GM03348 (cell line): ENCODE measurements at places on chromosomes 13 and 19.

DNA sequence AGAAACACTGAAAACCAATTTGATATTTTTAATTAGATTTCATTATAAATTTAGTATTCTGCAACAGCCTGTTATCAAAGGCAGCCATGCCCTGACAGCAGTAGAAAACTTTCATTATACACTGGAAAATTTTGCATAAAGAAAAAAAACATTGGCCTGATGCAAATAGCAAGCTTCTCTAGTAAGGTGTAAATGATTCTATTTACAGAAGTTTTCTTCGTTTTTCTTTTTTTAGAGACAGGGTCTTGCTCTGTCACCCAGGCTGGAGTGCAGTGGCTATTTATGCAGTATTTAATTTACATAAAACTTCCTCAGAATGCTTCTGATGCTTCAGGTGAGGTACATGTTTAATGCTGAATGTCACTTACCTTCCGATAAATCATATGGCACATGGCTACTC, 67.0 kb downstream of the ABCC4 start:
- no peak for DNase-seq

GRCh38 chr13:36973621-36974295, 25.4 kb downstream of the ALG5 start:
- DNase-seq, result no peak

DNA sequence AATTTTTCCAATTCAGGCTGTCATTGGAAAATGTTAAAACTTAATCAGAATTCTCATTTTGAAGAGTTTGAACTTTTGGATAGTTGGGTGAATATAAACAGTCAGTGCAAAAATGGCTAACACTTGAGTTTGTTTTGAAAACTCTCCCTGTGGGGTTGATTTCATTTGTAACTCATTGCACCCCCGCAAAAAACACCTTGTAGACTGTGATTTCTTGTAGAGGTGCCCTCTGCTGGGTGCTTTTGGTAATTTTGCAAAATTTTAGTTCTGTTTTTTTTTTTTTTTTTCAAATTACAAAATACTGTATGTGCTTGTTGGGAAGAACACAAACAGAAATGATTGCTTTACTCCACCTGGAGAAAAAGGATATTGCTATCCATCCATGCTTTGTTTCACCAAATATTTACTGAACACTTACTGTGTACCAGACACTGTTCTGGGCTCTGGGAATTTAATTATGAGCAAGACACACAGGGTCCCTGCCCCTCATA, 28.2 kb upstream of the GPI start:
- DNase-seq, result peak; percentile 54

GRCh38 chr19:56765137-56765536, 75.4 kb downstream of the PEG3 start:
- no peak for DNase-seq

DNA sequence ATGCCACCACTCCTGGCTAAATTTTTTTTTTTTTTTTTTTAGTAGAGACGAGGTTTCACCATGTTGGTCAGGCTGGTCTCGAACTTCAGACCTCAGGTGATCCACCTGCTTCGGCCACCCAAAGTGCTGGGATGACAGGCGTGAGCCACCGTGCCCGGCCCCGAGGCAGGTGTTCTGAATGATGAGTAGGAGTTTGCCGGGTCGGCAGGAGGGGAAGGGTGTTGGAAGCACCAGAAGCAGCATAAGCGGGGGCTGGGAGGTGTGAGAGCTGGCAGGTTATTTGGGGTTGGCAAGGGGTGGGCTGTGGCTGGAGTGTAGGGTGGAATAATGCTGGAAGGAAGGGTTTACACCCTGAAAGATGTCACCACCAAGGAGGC, 1.8 kb downstream of the SPPL2B start:
- DNase-seq, result no peak

GRCh38 chr19:46963093-46963734, 56.4 kb upstream of the NPAS1 start:
- peak; percentile 81 for DNase-seq

GRCh38 chr19:20423381-20424197, 142.0 kb downstream of the ZNF737 start:
- peak; percentile 29 for DNase-seq

DNA sequence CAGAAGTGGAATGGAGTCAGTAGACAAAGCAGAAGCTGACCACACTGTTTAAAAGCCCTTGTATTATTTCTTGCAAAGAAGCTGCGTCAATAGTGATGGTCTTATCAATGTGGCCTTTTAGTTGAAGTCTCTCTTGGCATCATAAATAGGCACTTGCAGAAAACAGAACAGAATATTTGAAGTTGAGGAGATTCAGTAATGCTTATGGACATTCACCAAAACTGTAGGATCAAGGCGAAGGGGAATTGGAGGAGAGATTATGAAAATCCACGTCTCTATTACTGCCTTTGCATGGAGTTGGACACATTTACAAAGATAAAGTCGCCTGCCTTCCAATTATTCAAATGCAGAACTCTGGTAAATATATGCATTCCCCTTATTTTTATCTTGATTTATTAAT, 1482.8 kb downstream of the EFNB2 start:
- no peak for DNase-seq

DNA sequence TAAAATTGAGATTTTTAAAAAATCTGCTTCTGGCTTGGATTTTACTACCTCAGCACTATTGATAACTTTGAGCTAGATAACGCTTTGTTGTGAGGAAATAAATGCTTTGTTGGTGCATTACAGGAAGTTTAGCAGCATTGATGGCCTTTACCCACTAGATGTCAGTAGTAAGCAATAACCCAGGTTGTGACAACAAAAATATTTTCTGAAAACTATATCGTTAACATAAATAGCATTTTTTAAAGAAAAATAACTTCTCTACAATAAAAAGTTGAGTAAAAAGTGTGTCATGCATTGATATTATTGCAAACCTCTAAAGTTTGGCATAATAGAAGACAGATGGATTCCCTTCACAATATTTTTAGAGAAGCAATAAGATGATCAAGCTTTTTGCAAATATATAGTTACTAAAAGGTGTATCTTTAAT, 1246.5 kb downstream of the UQCRFS1 start:
- peak; percentile 26 for DNase-seq

DNA sequence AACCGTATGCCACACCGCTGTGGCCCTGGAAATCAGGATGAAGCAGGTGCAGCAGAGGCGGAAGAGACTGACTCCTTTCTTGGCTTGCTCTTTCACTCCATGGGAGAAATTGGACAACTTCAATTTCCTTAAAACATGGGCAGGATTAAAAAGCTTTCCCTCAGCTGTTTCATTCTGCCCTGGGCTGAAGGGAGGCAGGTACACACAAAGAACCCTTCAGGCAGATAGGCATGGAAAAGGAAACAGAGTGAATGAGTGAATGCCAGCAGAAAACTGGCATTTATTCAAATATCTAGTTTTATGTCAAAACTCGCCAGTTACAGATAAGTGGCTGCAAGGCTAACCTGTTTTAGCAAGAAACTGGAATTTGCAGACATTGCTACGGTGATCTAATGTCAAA, 71.0 kb upstream of the SLC15A1 start:
- DNase-seq, result no peak

- no peak for DNase-seq
Measured at GRCh38 chr13:32126278-32126677, 94.7 kb downstream of the FRY start.

GRCh38 chr13:20654156-20654555, 49.3 kb upstream of the IL17D start:
- peak; percentile 5 for DNase-seq

GRCh38 chr19:4516199-4516938, 1.9 kb downstream of the PLIN4 start:
- no peak for DNase-seq

GRCh38 chr19:45098521-45099466, 5.8 kb downstream of the PPP1R37 start:
- peak; percentile 65 for DNase-seq

DNA sequence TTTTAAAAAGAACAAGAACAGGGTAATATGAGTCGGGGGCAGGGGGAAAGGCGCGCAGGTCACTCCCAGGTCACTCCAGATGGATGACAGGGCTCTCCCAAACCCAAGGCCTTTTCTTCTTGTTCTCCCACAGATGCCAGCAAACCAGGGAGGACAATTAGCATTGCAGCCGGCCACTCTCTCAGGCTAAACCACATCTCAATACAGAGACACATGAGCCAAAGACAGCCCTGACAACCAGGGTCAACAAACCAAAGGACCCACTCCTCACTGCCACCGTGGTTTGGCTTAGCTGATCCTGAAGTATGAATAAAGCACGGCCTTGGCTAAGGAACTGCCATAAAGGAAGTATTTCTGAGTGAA, 47.3 kb downstream of the LATS2 start:
- DNase-seq, result no peak

- no peak for DNase-seq
Measured at GRCh38 chr13:72384186-72384823, 343.1 kb downstream of the MZT1 start.

GRCh38 chr19:48473161-48473966, 4.2 kb downstream of the CYTH2 start:
- DNase-seq, result no peak

GRCh38 chr19:31346184-31347059, 2.8 kb downstream of the TSHZ3 start:
- DNase-seq, result no peak

DNA sequence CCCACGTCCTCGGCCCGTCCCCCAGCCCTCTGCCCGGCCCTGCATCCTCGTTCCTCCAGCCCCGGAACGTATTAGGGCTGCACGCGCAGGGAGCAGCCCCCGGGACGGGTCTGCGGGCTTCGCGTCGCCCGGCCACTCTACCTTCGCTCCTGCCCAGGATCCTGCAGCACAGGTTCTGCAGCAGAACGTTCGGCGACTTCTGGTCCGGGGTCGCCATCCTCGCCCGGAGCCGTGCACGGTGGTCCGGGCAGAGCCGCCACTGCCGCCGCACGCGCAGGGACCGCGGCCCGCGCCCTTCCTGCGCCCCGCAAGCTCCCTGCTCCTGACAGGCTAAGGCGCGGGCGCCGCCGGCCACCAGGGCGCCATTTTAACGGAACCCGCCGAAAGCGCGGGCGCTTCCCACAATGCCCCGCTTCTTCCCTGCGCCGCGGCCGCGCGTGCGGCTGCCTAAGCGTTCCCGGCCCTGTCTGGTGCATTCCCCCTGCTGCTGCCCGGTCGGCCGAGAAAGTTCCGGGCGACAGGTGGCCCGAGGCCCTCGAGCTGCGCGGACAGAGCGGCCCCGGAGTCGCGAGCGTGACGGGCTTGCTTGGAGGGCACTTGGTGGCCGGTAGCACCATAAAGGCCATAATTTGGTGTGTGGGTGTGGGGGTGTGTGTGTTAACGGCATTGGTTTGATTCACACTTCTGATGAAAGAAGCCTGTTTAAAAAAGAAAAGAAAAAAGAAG, at the start of gene TUBGCP3:
TUBGCP3 (minus strand) TSS at position 390 of the 726 bp plus-strand sequence; CDS start at position 217, 173 bp downstream.
- DNase-seq, result peak; percentile 96

DNA sequence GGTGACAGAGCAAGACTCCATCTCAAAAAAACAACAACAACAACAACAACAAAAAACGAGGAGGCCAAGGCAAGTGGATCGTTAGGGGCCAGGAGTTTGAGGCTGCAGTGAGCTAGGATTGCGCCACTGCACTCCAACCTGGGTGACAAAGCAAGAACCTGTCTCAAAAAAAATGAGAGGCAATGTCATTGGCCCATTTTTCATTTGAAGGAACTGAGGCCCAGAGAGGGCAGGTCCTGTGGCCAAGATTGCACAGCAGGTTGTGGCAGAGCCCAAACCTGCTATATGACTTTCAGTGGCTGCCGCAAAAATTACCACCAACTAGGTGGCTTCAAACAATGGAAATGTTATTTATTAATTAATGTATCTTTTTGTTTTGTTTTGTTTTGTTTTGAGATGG, 5.5 kb downstream of the PIK3R2 start:
- no peak for DNase-seq

GRCh38 chr13:92761710-92762109, 464.9 kb upstream of the GPC6 start:
- no peak for DNase-seq

- DNase-seq, result no peak
Measured at GRCh38 chr13:74452881-74453280, 318.7 kb upstream of the KLF12 start.

DNA sequence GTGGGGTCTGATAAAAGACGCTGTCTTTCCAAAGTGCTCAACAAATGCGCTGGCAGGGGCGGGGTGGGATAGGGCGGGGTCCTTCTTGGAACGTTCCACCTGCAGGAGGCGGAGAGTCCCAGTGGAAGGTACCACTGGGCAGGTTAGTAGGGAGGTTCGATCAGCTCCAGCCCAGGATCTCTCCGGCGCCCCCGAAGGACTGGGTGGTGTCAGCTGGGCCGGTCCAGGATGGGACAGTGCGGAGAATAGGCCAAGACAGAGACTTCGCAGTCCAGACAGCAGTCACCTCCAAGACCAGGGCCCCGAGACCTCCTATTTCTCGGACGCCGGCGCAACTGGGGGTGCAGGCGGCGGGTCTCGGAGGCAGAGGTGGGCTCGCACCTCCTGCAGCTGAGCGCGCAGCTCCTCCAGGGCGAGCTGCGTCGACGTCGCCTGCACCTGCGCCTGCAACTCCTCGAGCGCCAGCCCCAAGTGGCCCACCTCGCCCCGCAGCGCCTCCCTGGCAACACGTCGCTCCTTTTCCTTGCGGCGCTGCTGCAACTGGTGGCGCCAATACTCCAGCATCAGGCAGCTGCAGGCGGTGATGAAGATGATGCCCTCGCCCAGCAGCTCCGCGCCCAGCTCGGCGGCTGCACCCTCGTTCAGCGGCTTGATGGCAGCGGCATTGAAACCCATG, 21.6 kb downstream of the VASP start:
- DNase-seq, result peak; percentile 31

GRCh38 chr19:49761625-49762311, 1.3 kb downstream of the TSKS start:
- peak; percentile 38 for DNase-seq

GRCh38 chr13:110340812-110341444, 33.8 kb downstream of the COL4A2 start:
- DNase-seq, result no peak

DNA sequence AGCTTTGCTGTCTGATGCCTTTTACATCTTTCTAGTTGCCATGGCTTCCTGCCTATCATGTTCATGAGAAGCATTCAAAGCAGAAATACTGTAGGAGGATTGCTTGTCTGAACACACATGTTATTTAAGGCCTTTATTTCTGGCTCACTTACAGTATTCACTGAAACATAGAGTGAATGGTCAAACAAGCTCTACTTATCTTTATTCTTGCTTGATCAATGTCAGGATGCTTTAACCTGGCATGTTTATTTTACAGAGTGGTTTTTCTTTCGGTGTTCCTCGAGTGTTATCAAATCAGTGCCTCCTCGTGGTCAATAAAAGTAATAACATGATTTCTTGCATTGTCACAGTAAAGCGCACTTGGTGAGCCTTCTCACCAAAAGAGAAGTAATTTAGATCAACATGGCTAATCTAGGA, 73.5 kb upstream of the PCDH17 start:
- no peak for DNase-seq
